ENCODE measurements at places on chromosomes 1 and 21.

- DNase-seq, result no peak
These were observed 553.6 kb downstream of the NUF2 start for GRCh38 chr1:163875200-163875926.

GRCh38 chr1:151399324-151400171, at the start of gene PSMB4:
Gene PSMB4, plus strand, starts transcription at chr1:151399573. Its CDS starts 15 bp downstream, at chr1:151399588.
- peak; percentile 69 for DNase-seq

DNA sequence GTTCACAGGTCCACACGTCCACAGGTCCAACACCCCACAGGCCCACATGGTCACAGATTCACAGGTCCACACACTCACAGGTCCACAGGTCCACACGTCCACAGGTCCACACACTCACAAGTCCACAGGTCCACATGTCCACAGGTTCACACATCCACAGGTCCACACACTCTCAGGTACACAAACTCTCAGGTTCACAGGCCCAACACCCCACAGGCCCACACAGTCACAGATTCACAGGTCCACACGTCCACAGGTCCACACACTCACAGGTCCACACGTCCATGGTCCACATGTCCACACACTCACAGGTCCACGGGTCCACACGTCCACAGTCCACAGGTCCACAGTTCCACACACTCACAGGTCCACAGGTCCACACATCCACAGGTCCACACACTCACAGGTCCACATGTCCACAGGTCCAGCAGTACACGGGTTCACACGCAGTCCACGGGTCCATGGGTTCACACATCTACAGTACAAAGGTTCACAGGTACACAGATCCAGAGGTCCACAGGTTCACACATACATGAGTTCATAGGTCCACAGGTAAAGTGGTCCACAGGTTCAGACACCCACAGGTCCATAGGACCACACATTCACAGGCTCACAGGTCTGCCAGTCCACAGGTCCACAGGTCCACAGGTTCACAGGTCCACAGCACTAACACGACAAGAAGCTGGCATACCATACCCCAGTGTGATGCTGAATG, 39.3 kb upstream of the COL6A2 start:
- no peak for DNase-seq

DNA sequence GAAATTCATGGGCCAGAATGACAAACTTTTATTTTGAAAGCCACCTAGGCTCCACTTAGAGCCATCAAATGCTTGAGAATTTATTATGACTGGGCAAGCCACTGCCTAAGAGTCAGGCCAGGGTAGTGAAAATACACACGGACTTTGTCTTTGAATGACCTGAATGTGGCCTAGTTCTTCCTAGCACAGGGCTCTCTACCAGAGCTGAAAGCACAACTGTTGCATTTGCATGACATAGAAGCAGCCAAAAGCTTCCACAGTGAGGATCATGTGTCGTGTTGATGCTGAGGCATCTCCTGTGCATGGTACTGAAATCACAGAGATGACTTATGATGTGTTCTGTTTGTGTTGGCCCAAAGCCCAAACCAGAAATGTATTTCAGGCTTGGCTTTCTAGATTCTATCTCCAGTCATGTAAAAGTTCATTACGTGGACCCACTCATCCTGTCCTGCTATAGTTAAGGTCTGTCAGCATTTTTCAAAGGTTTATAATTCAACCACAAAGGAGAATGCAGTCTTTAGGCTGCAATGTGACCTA, 164.0 kb upstream of the UBE2U start:
- no peak for DNase-seq

- DNase-seq, result no peak
These were observed 47.4 kb upstream of the MTF2 start for GRCh38 chr1:93031711-93032110.

GRCh38 chr1:154974808-154975408, 427 bp downstream of the CKS1B start:
- DNase-seq, result peak; percentile 85

- DNase-seq, result no peak
These were observed 17.7 kb downstream of the IVL start for GRCh38 chr1:152926091-152926490.

DNA sequence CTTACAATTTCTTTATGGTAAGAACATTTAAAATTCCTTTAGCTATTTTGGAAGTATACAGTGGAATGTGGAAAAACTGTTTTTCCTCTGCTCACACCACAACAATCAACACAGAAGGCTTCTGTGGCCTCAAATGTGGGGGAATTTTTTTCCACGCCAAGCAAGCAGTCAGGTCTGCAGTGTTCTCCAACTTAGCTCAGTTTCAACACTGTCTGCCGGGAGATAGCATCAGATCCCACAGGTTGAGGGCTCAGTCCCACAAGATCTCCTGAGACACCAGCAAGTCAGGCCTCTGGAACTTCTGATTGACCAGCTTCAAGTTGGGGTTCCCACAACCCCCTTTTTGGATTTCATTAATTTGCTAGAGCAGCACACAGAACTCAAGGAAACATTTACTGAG, 50.3 kb downstream of the PTBP2 start:
- DNase-seq, result no peak

- DNase-seq, result no peak
These were observed 872 bp upstream of the PINK1 start for GRCh38 chr1:20632386-20632785.

DNA sequence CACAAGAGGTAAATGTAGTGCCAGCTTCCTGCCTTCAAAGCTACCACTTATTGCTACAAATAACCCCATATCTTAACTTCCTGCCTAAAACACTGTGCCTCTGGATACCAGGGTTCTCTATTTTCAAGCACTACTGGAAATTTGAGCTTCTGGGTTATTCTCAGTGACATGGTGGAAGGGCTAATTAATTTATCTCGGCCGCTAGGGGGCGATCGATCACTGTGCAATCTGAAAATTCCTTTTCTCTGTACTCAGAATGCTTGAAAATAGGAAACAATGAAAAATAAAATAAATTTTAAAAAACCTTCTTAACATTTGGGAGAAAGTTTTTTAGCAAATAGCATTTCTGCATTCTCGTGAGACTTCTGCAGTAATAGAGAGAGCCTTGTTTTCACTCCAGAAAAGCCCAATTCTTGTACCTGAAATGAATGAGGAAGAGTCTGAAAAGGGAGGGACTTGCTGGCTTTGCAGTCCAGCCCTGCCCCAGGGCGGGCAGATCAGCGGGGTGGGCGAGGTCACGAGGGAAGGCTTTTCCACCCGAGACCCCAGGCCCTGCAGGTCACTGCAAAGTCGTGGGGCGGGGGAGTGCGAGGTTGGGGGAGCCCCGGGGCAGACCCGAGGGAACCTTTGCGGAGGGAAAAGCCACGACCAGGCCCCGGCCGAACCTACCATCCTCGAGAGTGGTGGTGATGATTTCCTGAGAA, 276.7 kb downstream of the PCP4 start:
- no peak for DNase-seq

Data from activated CD8-positive, alpha-beta memory T cell treated with anti-CD3 and anti-CD28 coated beads for 4 hours (primary cell).